ENCODE measurements at places on chromosomes 4 and X.
A peak's percentile ranks its signal among the peaks of the same experiment; 100 is the strongest.

GRCh38 chr4:140904904-140905303, 148.7 kb upstream of the TBC1D9 start:
- DNase-seq = no peak

GRCh38 chr4:170079981-170080380, 9.8 kb downstream of the AADAT start:
- no peak for DNase-seq

DNA sequence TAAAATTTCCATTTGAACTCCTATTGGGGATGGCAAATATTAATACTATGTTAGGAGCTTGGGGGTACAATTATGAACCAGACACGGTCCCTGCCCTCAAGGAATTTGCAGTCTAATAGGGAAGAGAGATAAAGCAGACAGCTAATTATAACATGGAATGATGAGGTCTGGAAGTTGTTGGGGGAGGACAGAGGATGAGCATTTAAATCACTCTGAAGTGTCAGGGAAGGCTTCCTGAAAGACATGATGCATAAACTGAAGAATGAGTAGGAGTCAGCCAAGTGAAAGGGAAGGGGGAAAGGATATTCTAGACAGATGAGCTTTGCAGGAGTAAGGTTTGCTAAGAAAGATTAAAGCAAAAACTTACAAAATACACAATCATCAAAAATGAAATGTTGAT, 15.9 kb downstream of the PLAC1 start:
- DNase-seq = no peak

DNA sequence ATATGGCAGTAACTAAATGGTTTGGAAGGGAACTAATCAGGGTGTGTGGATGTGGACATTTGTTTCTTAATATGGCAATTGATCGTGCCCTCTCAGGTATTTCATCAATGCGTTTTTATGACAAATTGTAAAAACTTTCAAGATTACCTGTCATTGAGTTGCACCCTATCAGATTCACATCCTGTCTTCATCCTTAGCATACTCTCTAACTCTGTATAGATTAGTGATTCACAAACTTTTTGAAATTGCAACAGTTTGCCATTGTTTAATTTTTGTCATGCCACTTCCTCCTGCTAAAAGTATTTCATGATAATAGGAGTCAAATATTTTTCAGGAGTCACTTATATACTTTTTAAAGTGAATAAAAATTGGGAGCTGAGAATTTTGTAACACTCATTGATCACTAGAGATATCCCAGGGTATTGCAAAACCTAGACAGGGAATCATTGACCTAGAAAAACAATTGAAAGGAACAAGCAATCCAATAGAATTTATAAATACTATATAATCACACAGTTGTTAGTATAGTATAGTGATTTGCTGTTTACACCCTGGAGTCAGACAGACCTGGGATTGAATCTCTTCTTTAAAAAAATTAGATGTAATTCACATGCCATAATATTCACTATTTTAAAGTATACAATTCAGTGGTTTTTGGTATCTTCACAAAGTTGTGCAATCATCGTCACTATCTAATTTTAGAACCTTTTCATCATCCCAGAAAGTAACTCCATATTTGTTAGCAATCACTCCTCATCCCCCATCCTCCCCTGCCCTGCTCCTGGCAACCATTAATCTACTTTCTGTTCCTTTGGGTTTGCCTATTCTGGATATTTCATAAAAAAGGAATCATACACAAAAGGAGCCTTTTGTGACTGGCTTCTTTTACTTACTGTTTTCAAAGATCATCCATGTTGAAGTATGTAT, 8.9 kb downstream of the MID2 start:
- DNase-seq = no peak

GRCh38 chrX:41922431-41923151, 763 bp downstream of the CASK start:
- DNase-seq = peak; percentile 78

Measured in H7 (cell line).